ENCODE measurements at places on chromosomes 6 and 20. TPM values are rescaled to one million over a fixed set of nuclear protein-coding genes. Genes with fewer than 3 reads are reported as not detected.

Gene MOCS1
- 58.4 TPM for total RNA-seq

Gene PI3
- 70.2 TPM for total RNA-seq

Gene COX4I2
- total RNA-seq = 2.5 TPM

Gene PACRG
- not detected for total RNA-seq

Gene TAGAP
- total RNA-seq = 4.8 TPM

Gene BPIFA3
- total RNA-seq = not detected

GRCh38 chr6:16158943-16159557 is 30.2 kb downstream of the MYLIP start:
- no peaks in the 10 kb centered on the region for H3K4me1 ChIP-seq
- no peak overlapping the region for H3K27ac ChIP-seq
- no peaks in the 10 kb centered on the region for H3K27me3 ChIP-seq
- no peak overlapping the region for H3K4me3 ChIP-seq
- no peak for DNase-seq

DNA sequence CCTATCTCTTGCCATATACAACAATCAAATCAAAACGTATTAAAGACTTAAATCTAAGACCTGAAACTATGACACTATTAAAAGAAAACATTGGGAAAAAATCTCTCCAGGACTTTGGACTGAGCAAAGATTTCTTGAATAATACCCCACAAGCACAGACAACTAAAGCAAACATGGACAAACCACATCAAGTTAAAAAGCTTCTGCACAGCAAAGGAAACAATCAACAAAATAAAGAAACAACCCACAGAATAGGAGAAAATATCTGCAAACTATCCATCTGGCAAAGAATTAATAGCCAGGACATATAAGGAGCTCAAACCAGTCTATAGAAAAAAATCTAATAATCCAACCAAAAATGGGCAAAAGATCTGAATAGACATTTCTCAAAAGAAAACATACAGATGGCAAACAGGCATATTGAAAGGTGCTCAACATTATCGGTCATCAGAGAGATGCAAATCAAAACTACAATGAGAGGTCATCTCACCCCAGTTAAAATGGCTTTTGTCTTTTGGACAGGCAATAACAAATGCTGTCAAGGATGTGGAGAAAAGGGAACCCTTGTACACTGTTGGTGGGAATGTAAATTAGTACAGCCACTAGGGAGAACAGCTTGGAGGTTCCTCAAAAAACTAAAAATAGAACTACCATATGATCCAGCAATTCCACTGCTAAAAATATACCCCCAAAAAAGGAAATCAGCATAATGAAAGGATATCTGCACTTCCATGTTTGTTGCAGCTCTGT is 76.2 kb downstream of the SNX5 start:
- no peak for DNase-seq
- no peak overlapping the region for H3K27ac ChIP-seq
- no peaks in the 10 kb centered on the region for H3K27me3 ChIP-seq
- no peaks in the 10 kb centered on the region for H3K36me3 ChIP-seq
- H3K4me3 ChIP-seq = no peak overlapping the region

- peak; percentile 42 for DNase-seq
- no peaks in the 10 kb centered on the region for H3K4me1 ChIP-seq
- H3K4me3 ChIP-seq = no peak overlapping the region
- H3K27ac ChIP-seq = no peak overlapping the region
Measured at GRCh38 chr20:57658833-57659516, 38.7 kb upstream of the ZBP1 start.

DNA sequence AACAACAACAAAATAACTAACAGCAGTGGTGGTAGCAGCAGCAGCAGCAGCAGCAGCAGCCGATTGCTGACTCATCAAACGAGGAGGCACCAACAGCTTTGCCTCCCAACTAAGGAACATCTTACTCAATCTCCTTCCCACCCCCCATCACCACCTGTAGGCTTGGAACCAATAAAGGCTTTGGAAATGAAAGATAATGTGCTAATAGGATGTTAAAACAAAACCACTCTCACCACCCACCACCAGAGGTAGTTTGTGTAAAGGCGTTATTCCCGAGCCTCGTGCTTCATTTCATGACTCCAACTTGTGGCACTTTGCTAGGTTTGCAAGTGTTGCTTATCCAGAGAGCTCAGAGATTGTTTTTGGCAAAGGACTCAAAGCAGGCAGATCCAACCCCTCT is 346.5 kb downstream of the CD83 start:
- DNase-seq = no peak
- no peak overlapping the region for H3K27ac ChIP-seq
- no peaks in the 10 kb centered on the region for H3K4me1 ChIP-seq
- no peaks in the 10 kb centered on the region for H3K36me3 ChIP-seq

DNA sequence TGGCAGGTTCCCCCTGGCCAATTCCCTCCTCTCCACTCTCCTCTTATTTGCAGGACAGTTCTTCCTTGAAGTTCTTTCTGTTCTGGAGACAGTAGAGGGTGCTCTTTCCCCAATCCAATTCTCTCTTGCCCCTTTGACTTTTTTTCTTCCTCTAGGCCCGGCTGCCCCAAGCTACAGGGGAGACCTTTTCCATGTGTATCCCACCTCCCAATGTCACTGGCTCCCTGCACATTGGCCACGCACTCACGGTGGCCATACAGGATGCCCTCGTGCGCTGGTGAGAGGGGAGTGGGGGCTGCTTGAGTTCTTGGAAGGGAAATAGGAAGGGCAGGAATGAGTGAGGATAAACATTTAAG is 1.5 kb downstream of the VARS2 start:
- H3K27ac ChIP-seq = no peak overlapping the region
- no peaks in the 10 kb centered on the region for H3K36me3 ChIP-seq
- no peaks in the 10 kb centered on the region for H3K27me3 ChIP-seq
- peaks cover 7% of the 10 kb centered on the region for H3K4me1 ChIP-seq

GRCh38 chr6:169225887-169226286 is 27.8 kb downstream of the THBS2 start:
- H3K27me3 ChIP-seq = no peaks in the 10 kb centered on the region
- H3K4me1 ChIP-seq = no peaks in the 10 kb centered on the region
- DNase-seq = no peak
- no peak overlapping the region for H3K27ac ChIP-seq

DNA sequence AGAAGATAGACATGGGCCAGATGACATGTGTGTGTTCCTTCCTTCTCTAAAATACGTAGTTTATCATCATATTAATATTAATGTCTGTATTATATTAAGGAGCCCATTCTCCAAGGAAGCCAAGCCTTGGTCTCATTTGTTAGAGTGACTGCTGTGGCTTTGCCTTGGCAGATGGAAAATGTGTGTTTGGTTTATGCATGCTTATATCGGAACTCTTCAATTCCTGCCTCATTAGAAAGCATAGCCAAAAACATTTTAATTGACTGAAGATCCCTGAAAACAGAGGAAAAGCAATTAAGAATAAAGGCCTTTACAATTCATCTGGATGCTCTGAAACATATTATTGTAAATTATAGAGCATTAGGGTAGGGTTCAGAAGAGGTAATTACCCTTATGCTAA is 106.4 kb downstream of the COL9A1 start:
- no peak overlapping the region for H3K4me3 ChIP-seq
- H3K4me1 ChIP-seq = no peaks in the 10 kb centered on the region
- H3K27ac ChIP-seq = no peak overlapping the region
- H3K27me3 ChIP-seq = no peaks in the 10 kb centered on the region
- no peaks in the 10 kb centered on the region for H3K36me3 ChIP-seq

GRCh38 chr6:127300411-127300810 is 33.7 kb downstream of the RNF146 start:
- no peak for DNase-seq
- no peaks in the 10 kb centered on the region for H3K27me3 ChIP-seq
- no peaks in the 10 kb centered on the region for H3K4me1 ChIP-seq
- no peaks in the 10 kb centered on the region for H3K36me3 ChIP-seq
- no peak overlapping the region for H3K4me3 ChIP-seq
- H3K27ac ChIP-seq = no peak overlapping the region

GRCh38 chr6:14408446-14408845 is 290.9 kb downstream of the CD83 start:
- no peaks in the 10 kb centered on the region for H3K27me3 ChIP-seq
- no peaks in the 10 kb centered on the region for H3K4me1 ChIP-seq
- H3K4me3 ChIP-seq = no peak overlapping the region
- no peak overlapping the region for H3K27ac ChIP-seq
- no peaks in the 10 kb centered on the region for H3K36me3 ChIP-seq

DNA sequence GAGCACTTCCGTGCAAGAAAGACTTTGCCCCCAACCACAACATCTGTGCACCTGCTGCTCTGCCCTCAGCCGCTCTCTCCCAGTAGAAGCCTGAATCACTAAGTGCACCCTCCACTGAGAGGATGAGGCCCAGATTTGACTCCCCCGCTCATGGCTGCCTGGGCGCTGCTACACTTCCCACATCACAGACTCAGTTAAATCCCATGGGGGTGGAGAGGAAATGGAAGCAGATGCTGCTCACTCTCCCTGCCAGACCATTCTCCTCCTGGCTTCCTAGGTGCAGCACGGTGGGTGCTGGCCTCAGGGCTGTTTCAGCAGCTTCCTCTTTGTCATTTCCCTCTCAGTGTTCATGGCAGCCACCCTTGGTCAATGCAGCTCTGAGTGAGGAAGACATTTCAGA is 4.8 kb downstream of the CST5 start:
- no peaks in the 10 kb centered on the region for H3K36me3 ChIP-seq
- DNase-seq = no peak
- no peak overlapping the region for H3K4me3 ChIP-seq
- no peaks in the 10 kb centered on the region for H3K4me1 ChIP-seq

GRCh38 chr20:3818155-3819151 is 1.9 kb upstream of the AP5S1 start:
- no peak overlapping the region for H3K4me3 ChIP-seq
- H3K27me3 ChIP-seq = no peaks in the 10 kb centered on the region
- no peaks in the 10 kb centered on the region for H3K4me1 ChIP-seq
- H3K36me3 ChIP-seq = peaks cover 16% of the 10 kb centered on the region
- H3K27ac ChIP-seq = peak overlapping the region; percentile 17

- no peaks in the 10 kb centered on the region for H3K4me1 ChIP-seq
- no peak overlapping the region for H3K4me3 ChIP-seq
- no peak overlapping the region for H3K27ac ChIP-seq
- no peaks in the 10 kb centered on the region for H3K36me3 ChIP-seq
Measured at GRCh38 chr6:10312445-10312844, 102.4 kb downstream of the TFAP2A start.

DNA sequence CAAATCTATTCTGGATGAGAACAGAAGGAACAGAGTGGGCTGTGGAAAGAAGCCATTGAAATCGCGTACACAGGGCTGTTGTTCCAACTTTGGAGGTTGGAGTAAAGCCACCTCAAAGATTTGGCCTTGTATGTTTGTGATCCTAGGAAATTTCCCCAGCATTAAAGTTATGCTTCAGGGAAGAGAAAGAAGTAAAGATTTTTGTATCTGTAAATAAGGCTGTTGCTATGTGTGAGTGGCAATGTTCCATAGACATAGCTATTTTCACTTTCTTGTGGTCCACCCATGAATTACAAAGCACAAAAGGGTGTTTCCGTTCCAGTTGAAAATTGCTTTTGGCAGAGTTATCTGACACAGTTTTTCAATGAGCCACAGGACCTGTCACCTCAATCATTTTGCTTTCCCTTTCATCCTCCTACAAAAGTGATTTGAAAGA is 321.3 kb downstream of the TFAP2B start:
- no peaks in the 10 kb centered on the region for H3K27me3 ChIP-seq
- H3K4me3 ChIP-seq = no peak overlapping the region
- H3K4me1 ChIP-seq = no peaks in the 10 kb centered on the region
- no peak for DNase-seq
- no peak overlapping the region for H3K27ac ChIP-seq

DNA sequence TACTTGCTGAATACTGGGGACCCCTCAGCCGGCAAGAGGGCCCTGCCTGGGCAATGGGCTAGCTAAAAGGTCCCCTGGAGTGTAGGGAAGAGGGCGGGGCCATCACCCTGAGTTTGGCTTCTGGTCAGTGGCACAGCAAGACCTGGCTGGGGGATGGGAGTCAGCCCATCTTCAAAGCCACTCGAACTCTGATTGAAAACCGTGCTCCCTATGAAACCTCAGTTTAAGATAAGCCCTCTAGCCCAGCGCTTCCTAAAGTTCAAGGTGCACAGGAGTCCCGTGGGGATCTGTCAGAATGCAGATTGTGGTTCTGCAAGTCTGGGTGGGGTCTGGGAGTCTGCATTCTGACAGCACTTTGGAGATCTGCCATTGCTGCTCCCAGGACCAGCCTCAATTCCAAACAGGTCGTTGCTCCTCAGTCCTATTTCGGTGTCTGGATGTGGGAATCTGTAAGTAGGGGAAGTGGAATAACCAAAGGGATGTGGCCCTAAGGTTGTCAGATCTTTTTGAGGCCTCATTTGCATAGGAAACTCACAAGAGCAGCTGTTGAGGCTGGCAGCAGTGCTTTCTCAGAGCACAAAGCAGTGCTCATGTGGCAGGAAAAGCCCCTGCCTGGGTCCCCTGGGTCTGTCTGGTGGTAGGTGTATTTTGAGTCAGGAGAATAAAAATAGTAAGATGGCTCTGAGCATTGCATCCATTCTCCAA is 85.3 kb upstream of the SCP2D1 start:
- no peak overlapping the region for H3K27ac ChIP-seq
- no peaks in the 10 kb centered on the region for H3K27me3 ChIP-seq
- DNase-seq = no peak
- H3K36me3 ChIP-seq = no peaks in the 10 kb centered on the region
- no peak overlapping the region for H3K4me3 ChIP-seq

- H3K4me3 ChIP-seq = no peak overlapping the region
- H3K27me3 ChIP-seq = no peaks in the 10 kb centered on the region
- no peaks in the 10 kb centered on the region for H3K36me3 ChIP-seq
- no peak overlapping the region for H3K27ac ChIP-seq
Measured at GRCh38 chr20:58374906-58375758, 13.9 kb upstream of the VAPB start.

DNA sequence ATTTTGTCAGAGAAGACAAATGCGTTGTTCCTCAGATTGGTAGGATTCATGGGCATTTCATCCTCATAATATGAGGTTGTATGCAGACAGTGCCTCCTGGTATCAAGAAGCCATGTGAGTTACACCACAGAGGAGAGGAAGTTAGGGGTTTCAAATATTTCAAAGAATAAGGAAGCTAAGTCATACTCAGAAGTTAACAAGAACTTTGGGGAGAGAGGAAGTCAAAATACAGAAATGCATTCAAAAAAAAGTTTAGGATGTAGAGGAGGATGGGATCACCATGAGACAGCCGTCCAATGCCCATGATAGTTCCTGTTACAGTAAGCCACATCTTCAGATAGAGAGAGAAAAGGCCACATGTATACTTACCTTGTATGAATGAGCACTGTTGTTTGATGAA is 22.3 kb downstream of the HLA-DOB start:
- H3K27ac ChIP-seq = no peak overlapping the region
- DNase-seq = no peak
- no peaks in the 10 kb centered on the region for H3K27me3 ChIP-seq

GRCh38 chr20:2080532-2081224 is 20.9 kb upstream of the STK35 start:
- no peaks in the 10 kb centered on the region for H3K4me1 ChIP-seq
- H3K36me3 ChIP-seq = no peaks in the 10 kb centered on the region
- H3K4me3 ChIP-seq = no peak overlapping the region
- H3K27me3 ChIP-seq = no peaks in the 10 kb centered on the region

Data from Peyer's patch (tissue), 4 donors.